ENCODE measurements at places on chromosomes 7 and 10.
A peak's percentile ranks its signal among the peaks of the same experiment; 100 is the strongest.

GRCh38 chr7:102444961-102445673, 11.7 kb downstream of the ORAI2 start:
- DNase-seq = no peak

DNA sequence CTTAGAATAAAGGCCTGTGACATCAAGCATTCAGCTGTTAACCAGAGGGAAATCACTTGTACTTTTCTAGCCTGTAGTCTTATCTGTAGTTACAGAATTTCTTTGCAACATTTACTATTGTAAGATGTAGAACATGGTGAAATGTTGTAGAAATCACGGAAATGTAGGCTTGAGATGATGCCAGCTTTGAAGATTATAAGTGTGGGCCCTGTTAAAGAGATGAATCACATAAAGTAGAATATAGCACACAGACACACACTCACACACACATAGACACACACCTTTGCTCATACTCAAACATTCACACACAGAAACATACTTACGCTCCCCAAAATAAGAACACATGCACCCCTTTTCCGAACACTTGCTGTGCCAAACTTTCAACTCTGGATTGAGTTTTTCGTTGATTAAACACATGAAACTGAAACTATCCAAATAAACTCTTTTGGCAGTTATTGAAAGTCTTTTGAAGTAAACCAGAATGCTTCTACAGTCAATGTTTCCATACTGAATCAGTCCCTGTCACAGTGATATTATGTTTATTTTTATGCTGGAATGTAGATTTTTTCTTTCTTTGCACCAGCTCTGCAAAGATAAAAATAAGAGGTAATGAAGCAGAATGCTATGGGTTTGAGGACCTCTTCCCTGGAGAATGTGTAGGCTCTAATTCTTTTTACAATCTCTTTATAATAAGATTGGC, 230.3 kb upstream of the MEOX2 start:
- no peak for DNase-seq

DNA sequence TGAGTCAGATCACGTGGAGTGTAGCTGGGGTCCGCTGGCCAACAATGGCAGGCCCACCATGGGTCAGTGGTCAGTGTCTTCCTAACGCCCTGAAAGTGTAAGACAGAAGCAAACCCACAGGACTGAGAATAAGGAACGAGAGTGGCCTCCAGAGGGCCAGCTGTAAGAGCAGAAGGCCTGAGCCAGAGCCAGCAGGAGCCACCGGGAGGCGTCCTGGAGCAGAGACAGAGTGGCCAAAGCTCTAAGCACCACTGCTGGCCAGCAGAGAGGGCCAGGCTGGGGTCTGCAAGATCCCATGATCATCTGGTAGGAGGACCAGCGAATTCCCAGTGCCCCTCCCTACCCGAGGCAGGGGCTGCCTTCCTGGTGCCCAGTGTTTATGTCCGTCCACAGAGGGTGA, 9.2 kb downstream of the CCDC201 start:
- peak; percentile 24 for DNase-seq

DNA sequence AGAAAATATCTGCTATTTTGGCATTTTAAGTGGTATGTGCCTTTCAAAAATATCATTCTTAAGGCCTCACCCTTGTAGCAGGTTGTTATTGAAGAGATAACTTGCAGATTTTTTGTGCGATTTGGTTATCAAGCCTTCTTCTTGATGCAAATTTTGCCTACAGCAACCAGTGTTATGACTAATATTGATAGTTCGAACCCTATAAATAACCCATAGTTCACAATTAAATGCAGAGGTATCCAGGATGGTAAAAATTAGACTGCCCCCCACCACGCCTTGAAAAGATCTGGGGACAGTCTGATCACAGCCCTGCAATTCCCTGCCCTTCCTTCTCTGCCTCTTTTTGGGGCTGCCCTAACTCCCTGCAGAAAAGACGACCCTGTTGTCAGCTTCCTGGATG, 28.4 kb upstream of the RAPGEF5 start:
- DNase-seq = no peak

DNA sequence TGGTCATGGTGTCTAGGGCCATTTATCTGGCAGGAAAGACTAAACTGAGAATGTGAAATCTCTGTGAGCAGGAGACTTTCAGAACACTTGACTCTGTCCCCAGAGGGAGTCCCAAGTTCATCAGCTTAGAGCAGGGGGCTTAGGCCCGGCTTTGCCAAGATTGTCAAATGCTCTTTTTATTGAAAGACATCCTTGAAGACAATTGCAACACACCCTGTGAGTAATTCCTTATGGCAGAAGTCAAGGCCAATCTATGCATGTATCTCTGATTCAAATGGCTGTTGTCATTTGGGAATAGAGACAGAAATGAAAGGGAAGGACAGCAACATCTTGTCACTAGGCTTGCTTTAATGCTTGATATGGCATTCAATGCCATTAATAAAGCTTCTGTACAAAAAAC, 33.7 kb downstream of the BAMBI start:
- no peak for DNase-seq

- DNase-seq = no peak
These were observed 43.1 kb downstream of the BRAF start for GRCh38 chr7:140881507-140882228.

GRCh38 chr7:39693812-39694211, 70.4 kb downstream of the RALA start:
- DNase-seq = no peak

DNA sequence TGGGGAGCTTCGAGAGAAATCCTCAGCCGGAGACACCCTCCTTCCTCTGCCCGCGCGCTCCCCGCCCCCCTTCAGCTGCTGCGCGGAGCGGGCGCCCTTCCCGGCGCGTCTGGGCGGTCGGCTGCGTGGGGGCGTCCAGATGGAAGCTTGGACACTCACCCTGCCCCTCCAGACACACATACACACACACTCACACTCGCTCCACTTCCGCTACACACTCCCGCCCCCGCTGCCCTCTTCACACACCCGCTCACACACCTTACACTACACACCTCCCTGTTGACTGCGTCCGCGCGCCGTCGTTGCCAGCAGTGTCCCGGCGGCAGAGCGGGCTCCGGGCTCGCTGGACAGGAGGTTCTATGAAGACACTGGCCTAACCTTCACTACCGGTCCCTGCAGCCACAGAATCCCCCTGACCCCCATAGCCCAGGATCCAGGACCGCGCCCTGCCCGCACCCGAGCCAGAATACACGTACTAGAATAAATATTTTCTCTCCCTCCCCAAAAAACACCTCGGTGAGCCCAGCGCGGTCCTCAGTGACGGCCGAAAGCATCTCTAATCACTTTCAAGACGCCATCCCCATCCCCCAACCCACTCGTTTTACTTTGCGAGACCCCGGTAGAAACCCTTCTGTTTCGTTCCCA, 1.1 kb upstream of the EGR2 start:
- DNase-seq = peak; percentile 53

GRCh38 chr10:99548041-99548530, 15.3 kb downstream of the NKX2-3 start:
- DNase-seq = no peak

DNA sequence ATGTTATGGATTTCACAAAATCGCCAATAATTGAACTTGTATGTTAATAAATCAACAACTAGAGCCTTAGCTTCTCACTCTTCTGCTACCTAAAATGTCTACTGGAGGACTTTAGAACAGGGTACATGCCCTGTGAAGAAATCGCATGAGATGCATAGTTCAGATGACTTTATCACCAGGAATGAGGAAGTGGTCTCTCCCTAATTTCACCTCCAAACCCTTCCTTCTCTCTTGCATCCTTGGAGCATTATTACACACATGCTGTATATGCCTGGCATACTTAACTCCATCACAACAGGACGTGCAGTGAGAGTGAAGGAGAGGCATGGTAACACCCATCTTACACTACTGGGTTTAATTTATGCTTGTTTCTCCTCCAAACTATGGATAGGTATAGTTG, 27.8 kb downstream of the RHEB start:
- peak; percentile 50 for DNase-seq

GRCh38 chr10:132332433-132332754, 401 bp downstream of the LRRC27 start:
- no peak for DNase-seq

GRCh38 chr10:4650582-4650981, 175.4 kb upstream of the AKR1E2 start:
- no peak for DNase-seq

DNA sequence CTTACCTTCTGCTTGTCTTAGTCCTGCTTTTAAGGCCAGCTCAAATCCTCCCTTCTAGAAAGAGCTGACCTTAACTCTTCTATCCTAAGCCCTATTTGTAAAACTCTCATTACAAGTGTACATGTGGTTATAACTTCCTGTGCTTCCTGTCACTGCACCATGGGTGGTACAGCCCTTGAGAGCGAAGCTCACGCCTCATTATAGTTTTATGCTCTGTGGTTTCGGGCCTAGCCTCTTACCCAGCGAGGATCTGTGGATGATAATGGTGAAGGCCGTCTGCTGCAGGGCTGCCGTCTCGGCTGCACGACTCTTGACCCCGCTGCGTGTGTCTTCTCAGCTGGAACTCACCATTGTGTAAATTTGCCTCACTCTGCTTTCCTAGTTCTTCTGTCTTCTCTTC, 74.6 kb downstream of the CUL1 start:
- DNase-seq = no peak

DNA sequence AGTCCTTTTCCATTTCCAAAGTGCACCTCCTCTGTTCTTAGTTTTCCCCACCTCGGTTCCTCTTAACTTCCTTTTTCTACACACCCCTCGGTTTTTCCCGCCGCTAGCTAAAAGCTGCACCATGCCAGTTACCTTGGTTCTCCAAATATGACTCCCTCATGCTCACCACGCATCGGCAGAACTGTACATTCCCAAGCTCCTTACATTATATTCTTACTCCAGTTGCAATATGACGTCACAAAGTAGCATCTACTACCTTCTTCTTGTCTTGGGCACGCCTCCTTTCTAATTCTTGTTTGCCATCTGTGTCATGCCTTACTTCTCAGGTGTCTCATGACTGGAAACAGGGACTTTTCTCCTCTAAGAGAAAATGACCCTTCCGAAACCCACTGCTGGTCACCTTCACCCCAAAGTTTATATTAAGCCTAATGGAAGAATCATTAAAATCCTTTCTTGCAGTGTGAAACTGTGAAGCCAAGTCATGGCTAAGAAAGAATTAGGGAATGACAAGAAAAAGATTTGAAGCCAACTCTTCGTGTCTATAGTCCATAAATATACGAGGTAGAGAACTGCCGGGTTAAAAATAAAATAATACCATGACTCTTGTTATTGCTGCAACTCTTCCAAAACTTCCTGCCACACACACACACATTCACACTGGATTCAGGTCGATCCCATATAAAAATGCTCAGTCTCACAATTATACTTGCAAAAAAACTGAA, 1.7 kb downstream of the ESYT2 start:
- no peak for DNase-seq

DNA sequence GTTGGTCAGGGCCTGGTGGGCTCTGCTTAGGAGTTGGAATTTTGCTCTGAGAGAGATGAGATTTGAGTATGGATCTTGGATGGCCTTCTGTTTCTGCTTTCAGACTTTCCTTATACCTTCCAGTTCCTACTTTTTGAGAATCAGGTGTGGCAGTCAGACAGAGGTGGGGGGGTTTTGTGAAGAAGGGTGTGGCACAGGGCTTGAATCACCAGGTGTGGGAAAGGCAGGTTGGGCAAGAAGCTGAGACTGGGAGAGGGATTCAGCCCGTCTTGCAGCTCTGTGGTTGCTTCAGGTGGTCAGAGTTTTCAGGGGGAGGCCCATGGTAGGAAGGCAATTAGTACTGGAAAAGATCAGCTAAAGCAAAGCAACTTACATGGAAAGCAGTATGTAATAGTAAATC, 340.2 kb downstream of the LRMDA start:
- no peak for DNase-seq

DNA sequence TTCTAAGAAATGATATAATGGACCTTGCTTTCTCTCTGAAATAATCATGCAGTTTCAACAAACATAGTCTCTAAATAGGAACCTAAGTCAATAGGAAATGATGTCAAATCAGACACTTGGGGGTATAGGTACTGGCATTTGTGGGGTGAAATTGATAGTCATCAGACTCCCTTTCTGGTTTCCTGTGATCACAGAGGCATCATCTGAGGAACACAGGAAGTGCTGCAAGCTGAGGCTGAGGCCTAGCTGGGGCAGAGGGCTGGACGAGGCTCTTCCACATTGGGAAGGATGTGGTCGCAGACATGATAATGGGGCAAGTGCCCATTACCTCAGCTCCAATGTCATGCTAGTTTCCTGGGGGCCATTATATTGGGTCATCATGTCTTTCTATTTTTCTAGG, 33.5 kb upstream of the TARP start:
- no peak for DNase-seq

GRCh38 chr7:85115006-85115405, 71.8 kb downstream of the SEMA3D start:
- no peak for DNase-seq

DNA sequence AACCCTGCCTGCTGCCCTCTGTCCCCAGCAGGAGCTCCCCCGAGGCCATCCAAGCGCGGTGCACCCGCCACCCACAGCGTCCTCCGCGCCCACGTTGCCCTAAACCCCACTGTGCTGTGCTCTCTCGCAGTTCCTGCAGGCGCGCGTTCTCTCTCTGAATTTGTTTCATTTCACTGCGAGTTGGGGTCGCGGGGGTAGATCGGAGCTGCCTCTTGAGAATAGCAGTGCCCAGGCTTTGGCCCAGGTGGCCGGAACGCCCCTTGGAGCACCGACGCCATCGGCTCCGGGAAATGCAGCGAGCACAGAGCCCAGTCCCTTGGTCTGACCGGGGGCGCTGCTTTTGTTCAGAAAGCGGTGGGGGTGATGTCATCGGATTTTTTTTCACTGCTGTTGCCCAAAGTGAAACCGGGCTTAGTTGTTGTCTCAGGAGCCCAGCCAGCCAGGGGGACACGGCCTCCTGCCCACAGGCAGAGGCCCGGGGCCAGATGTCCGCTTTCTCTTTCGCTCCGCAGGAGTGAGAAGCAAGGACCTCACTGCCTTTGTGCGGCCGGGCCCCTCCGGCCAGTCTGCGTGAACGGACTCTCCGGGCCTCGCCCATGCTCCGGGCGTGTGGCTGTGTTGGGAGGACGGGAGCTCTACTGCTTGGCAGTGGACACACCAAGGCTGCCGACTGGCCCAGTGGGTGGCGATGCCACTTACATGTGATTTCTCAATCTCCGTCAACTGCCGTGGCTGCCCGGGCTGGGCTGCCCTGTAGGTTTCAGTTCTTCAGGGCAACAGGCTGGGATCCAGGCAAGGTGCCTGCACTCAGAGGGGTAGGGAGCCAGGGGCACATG, 43.1 kb downstream of the FOXK1 start:
- no peak for DNase-seq

GRCh38 chr10:17814973-17815372, 5.8 kb downstream of the MRC1 start:
- no peak for DNase-seq

- no peak for DNase-seq
These were observed 199.7 kb downstream of the IMMP2L start for GRCh38 chr7:111362506-111363054.

Measured in Caco-2 (cell line).